EH (cell line): ENCODE measurements at places on chromosomes 1 and 21.

DNA sequence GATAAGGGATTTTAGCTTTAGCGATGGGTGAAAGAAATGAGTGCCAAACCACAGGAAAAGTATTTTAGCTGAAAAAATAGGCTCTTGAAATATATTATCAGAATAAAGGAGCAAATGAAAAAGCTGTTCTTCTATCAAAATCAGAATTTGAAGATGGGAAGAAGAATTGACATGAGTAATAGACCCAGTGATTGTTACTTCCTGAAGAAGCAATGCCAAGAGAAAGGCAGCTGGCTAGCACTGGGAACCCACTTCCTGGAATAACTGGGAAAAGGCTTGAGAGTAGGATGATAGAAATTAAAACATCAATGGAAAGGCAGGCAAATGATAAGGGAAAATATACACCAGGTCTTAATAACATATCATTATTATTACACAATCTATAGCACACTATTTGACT, 29.9 kb upstream of the LYPLAL1 start:
- peak; percentile 51 for DNase-seq

DNA sequence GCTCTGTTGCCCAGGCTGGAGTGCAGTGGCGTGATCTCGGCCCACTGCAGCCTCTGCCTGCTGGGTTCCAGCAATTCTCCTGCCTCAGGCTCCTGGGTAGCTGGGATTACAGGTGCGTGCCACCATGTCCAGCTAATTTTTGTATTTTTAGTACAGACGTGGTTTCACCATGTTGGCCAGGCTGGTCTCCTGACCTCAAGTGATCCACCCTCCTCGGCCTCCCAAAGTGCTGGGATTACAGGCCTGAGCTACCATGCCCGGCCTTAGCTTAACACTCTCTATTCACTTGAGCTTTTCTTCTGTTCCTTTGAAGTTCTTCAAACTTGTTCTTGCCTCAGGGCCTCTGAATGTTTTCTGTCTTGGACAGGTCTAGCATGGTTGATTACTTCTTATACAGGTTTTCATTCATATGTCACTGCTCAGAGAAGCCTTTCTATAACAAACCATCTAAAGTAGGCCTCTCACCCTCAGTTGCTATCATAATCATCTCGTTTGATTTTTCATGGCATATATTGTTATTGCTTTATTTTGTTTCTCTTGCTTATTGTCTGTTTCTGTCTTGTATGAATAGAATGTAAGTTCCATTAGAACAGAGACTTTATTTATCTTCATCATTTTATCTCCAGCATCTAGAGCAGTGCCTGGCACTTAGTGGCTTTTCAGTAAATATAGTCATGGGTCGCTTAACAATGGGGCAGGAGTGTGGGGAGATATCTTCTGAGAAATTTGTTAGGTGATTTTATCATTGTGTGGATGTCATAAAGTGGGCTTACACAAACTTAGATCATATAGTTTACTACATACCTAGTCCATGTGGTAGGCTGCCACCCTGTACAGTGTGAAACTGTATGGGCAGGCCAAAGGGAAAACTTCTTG, 12.1 kb downstream of the OSBPL9 start:
- no peak for DNase-seq

DNA sequence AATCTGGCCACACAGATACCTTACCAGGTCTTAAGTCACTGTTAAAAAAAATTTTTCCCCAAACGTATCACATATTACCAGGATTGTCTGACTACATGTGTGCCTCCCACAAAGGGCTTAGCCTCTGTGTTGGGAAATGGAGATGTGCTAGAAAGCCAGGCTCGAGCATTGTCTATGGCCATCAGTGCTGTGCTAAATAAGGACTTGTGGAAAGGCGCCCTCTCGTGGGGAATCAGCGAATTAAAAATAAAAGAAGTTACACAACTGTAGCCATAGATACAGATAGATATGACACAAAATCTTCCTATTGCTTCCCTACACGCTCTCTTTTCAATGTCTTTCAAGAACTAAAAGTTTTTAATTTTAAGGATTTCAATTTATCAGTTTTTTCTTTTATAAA, 47.5 kb upstream of the CRNN start:
- peak; percentile 76 for DNase-seq

DNA sequence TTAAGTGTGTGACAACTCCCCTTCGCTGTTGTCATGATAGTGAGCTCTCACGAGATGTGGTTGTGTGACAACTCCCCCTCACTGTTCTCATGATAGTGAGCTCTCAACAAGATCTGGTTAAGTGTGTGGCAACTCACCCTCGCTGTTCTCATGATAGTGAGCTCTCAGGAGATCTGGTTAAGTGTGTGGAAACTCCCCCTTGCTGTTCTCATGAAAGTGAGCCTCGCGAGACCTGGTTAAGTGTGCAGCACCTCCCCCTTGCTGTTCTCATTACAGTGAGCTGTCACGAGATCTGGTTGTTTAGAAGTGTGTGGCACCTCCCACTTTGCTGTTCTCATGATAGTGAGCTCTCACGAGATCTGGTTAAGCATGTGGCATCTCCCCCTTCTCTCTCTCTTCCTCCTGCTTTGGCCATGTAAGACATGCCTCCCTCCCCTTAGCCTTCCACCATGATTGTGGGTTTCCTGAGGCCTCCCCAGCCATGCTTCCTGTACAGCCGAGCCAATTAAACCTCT, 25.1 kb upstream of the LSS start:
- peak; percentile 11 for DNase-seq

DNA sequence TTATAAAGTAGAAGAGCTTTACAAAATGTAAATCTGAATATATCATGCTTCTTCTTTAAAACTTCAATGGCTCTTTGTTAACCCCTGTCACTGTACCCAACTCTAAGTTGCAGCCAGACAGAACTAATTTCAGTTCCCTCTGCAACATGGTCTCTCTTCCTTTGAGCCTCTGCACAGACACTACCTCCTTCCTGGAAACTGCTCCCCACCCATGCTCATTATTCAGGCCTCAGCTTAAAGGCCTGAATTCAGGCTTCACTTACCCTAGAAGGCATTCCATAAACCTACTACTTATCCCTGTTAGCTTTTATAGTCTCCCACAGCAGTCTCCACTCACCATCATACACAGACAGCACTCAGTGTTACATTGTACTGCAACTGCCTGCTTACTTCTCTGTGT, 2.6 kb upstream of the EEIG2 start:
- DNase-seq = no peak
